Hematopoietic multipotent progenitor cell treated with erythropoietin and hydrocortisone succinate and interleukin-3 and kit ligand, for 8 days (in vitro differentiated cells): ENCODE measurements at places on chromosomes 6 and 20.

- DNase-seq = peak; percentile 63
Observed at GRCh38 chr6:137866200-137866913, 702 bp upstream of the TNFAIP3 start.

GRCh38 chr6:24223115-24223919 lies 97.3 kb downstream of the NRSN1 start:
- no peak for DNase-seq

DNA sequence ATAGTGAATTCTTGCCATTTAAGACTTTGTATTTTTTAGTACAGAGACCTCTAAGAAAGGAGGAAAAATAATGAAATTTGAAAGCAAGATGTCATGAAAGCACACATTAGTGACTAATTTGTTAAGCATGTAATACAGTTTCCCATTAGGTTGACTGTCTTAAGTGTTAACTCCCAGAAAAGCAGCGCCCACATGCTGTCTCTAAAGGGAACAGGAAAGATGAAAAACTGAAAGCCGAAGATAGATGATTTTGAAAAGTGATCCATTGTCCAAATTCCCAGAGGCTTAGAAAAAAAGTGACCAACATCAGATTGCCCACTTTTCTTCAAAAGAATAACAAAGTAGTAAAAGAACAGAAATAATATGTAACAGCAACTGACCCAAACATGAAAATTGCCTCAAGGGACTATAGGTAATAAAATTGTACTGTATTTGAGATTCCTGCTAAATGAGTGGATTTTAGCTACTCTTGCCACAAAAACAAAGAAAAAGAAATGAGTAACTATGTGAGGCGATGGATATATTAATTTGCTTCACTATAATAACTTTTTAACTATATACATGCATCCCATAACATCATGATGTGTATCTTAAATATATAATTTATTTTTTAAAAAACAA lies 83.2 kb upstream of the OGFRL1 start:
- no peak for DNase-seq

- DNase-seq = no peak
Observed at GRCh38 chr6:106411643-106412200, 51.2 kb downstream of the CRYBG1 start.

DNA sequence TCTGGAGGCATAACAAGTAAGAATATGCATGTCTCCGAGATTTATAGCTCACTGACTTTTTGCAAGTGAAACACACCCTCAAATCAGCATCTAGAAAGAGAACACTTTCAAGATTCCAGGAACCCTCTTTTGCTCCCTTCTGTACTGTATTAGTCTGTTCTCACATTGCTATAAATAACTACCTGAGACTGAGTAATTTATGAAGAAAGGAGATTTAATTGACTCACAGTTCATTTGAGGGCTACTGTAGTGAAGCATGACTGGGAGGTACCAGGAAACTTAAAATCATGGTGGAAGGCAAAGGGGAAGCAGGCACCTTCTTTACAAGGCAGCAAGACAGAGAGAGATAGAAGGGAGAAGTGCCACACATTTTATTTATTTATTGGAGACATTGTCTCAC lies 269.9 kb downstream of the UTRN start:
- DNase-seq = no peak

- DNase-seq = no peak
Observed at GRCh38 chr6:141199074-141199473, 933.7 kb upstream of the GJE1 start.

DNA sequence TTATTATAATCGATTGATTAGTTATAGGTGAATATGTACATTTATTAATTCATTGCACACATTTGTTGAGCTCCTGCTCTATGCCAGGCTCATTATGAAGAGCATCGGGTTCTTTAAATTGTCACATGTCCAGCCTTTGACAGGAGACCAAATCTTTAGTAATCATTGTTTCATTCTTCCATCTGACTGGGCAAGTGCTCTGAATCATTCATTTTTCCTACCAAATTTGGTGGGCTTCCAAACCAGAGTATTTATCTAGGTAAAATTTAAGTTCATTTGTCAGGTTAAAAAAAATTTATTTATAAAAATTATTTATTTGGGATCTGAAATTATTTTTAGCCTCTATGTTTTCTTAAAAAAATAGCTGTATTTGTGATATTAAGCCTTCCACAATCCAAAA lies 404.9 kb upstream of the MMS22L start:
- no peak for DNase-seq

DNA sequence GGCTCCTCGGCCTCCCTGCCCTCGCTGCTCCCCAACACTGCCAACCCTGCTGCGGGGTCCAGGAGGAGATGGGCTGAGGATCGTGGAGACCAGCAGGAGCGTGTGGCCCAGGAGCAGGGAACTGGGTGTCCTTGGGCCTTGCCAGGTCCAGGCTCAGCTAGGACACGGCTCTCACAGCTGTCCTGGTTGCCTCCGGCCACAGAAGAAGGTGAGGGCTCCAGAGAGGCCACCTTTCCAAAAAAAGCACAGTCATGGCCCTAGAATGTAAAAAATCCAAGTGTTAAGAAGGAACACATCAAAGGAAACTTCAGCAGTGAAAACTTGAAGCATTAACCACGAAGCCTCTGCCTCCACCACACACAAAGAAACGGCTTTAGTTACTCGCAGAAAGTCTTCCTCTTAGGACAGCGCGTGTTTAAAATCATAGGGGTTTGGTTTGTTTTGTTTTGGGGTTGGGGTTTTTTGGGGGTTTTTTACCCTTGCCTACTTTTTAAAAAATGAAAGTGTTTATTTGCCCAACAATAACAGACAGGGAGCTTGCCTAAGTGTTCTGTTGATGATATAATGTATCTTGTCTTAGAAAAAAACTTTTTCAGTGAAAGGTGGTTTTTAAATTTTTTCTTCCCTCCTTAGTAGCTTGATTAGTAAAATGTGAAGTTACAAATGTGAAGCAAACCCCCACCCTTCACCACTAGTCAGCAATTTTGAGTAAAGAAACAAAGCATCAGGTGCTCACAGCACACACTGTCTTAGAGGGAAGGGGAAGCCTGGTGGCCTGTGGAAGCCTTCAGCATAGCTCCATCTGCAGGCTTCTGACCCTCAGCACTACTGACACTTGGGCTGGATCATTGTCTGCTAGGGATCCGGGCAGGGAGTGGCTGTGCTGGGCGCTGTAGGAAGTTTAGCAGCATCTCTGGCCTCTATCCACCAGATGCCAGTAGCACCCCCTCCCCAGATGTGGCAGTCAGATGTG lies 60.0 kb downstream of the PTPN1 start:
- peak; percentile 71 for DNase-seq

DNA sequence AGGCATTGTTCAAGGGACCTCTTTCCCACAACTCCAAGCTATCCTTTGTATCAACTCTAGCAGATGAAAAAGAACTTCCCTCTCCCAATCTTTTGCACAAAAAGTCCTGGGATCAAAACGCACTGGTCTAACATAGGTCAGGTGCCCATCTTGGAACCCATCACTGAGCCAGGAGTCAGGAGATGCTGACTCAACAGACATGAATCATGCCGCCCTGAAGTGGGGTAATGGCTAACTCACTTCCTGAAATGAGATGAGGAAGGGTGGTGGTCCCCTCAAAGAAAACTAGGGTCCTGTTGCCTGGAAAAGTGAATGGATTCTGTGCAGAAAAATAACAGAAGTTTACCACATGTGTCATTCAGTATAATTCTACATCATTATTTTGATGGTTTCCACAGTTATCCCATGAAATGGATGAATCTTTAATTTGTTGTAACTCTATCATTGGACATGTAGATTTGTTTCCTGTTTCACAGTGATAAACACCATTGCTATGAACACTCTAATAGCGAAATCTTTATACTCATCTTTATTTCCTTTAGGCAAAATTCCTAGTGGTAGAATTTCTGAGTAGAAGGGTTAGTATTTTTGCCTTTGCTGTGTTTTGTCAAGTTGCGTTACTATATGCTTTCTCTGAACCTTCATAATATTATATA lies 151.3 kb downstream of the SLC16A10 start:
- DNase-seq = no peak

- no peak for DNase-seq
Observed at GRCh38 chr6:37654727-37655500, 42.8 kb downstream of the MDGA1 start.

DNA sequence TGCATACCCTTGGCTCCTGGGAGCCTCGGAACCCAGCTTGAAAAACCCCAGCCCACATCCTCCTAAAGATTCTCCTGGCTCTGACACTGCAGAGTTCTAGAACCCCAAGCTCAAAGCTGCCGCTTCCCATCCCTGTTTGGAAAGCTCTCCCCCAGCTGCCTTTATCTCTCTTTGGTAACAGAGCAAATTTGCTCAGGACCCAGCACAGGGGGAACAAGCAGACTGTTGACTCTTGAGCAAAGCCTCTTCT lies 38.9 kb downstream of the HNF4A start:
- DNase-seq = no peak

- no peak for DNase-seq
Observed at GRCh38 chr20:54112221-54112884, 42.0 kb upstream of the BCAS1 start.

DNA sequence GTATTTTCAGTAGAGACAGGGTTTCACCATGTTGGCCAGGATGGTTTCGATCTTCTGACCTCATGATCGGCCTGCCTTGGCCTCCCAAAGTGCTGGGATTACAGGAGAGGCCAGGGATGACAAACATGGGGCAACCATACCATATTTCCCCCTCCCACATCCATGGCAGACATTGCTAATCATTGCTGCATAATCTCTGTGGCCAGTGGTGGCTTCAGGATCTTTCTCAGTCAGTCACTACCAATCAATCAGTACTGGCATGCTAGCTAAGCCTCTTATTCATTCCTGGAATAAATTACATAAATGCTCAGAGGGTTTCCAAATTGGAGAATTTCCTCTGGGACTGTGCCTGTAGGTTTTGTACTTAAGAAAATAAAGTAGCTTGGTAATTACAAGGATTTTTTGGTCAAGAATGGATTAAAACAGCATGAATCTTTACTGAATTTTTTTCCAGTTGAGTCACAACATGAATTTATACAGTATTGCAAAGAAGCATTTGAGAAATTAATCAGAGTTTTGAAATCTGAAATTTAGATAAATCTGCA lies 138.1 kb downstream of the FNDC1 start:
- no peak for DNase-seq

DNA sequence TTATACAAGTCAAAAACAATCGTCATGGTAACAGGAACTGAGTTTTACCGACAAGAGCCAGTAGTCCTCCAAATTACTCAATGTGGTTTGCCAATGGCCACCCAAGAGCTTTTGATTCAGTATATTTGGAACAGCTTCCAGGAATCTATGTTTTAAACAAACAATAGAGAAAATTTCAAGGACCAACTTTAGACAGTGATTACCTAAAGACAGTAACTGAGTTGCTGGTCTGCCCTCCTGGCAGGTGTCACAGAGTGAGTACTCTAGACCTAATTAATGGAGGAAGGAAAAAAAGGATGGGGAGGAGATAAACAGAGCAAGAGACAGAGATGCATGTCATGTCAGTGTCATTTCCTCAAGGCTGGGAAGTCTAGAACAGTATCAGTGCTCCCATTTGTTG lies 361.3 kb upstream of the BTBD3 start:
- no peak for DNase-seq

DNA sequence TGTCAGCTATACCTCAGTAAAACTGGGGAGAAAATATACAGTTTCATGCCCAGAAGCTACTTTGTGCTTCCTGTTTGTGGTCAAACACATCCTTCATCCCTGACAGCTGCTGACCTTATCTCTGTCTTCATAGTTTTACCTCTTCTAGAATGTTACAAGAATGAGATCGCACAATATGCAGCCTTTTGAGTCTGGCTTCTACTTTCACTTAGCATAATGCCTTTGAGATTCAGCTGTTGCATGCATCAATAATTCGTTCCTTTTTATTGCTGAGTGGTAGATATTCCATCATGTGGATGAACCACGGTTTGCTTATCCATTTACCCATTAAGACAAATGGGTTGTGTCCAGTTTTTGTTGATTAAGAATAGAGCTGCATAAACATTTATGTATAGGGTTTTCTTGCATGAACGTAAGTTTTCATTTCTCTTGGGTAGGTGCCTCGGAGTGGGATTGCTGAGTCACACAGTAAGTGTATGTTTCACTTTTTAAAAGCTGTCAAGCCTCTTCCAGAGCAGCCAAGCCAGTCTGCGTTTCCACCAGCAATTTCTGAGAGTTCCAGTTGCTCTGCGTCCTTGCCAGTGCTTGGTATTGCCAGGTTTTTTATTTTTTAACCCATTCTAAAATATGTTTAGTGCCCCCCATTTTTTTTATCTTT lies 86.6 kb upstream of the PAX1 start:
- DNase-seq = no peak

DNA sequence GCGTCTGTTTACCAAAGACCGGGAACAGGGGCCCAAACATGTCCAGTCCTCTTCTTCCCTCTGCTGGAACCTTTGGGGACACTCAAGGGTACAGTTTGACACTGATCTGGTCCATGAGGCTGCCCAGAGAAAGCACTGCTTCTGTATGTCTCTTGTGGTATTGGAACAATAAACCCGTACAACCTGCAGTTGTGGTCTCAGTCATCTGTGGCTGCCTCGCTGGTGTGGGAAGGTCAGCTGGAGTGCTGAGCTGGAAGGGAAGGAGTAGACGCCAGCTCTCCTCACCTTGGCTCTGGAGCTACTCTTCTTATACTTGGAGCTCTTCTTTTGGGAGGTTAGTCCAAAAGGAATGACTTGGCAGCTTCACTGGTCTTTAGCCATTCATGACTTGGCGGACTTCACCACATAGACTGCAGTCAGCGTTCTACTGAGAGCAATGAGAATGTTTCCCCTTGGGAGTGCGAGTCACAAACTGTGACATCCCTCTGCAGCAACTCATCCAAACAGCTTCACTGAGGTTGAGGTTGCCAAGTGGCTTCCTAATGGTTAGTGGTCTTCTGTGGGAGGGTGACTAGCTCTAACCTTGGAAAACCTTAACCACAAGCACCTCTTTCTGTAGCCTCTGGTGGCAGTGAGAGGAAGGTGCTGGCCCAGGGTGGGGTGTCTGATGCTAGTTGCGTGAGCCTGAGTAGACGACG lies 81.2 kb downstream of the ASXL1 start:
- DNase-seq = peak; percentile 28

GRCh38 chr6:72651967-72652956 lies 30.4 kb downstream of the KCNQ5 start:
- DNase-seq = no peak

DNA sequence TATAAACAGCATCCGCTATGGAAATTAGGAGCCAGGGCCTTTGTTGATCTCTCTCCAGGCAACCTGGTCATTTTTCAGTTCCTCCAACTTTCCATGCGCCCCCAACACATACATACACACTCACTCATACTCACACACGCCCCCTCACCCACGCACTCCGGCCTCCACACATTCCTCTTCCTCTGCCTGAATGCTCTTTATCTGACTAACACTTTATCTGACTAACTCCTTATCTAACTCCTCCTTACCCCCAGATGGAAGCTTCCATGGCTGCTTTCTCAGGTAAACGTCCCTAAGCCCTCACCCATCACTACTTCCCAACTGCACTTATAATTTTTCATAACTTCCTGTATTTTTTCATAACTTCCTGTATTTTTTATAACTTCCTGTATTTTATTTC lies 17.4 kb downstream of the CASS4 start:
- peak; percentile 37 for DNase-seq
